ENCODE measurements at places on chromosomes 3 and 15. TPM values are rescaled to one million over a fixed set of nuclear protein-coding genes. Genes with fewer than 3 reads are reported as not detected.
A peak's percentile ranks its signal among the peaks of the same experiment; 100 is the strongest.

GRCh38 chr15:90957031-90957790 lies 2.5 kb downstream of the RCCD1 start:
- DNase-seq = no peak

DNA sequence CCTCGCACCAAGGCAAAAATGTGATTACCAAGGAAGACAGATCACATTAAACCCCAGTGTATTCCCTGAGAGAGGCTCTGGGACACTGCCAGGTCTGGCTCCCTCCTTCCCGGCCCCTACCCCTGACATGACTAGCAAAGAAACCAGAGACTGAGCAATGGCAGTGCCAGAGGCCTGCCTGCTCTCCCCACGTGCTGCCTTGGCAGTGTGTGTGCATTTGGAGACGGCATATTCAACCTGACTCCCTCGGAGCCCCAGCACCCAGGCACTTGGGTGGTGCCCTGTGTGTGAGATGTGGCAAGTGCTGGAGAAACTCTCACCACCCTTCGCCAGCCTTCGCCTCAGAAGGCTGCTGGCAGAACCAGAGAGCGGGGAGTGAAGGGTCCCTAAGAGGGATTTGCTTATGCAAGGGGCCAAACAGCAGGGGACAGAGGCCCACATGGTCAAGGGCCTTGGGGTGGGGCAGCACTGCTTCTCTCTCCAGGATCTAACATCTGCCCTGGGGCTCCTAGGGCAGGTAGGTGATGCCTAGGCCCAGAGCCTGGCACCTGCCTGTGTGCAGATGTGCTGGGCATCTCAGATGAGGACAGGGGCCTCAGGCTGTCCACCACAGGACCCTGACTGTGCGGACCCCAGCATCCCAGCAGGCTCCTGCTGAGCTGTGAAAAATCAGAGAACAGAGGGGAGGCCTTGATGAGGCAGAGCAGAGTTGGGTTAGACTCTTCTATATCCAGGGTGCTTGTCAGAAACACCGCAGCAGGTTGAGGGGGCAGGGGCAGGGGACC lies 23.6 kb upstream of the PLXNA1 start:
- no peak for DNase-seq

DNA sequence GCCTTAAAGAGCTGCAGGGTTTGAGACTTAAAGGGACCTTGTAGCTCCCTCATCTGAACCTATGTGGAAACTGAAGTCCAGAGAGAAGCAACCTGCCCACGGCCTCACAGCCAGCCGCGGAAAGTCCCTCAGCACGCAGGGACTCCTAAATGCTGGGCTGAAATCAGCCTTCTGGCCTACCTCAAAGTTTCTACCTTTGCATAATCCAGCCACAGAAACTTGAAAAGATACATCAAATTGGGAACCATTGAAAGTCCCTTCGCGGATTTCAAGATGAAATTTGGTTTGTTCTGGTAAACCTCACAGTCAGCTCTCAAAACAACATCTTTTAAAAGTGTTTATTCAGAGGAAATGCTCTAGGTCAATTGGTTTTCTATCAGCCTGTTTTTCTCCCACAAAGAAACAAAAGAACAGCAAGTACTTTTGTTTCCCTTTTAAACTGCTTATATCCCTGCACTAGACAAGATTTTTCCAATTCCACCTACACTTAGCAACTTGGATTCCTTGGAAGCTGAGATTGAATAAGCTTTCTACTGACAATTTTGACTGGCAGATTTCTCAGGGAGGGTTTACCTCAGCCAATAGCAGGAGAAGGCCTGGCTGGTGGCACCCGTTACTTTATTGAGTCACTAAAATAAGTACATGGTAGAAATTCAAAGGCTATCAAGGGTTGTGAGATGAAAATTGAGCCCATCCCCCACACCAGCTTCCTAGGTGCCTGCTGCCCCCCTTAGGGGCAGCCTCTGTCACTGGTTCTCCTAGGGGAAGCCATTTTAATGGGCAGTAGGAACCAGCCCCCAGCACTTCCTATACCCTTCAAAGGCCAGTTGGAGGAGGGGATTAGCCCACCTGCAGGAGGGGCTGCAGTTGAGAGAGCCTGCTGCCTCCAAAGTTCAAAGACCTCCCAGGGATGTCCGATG lies 171.2 kb downstream of the ADAMTS17 start:
- no peak for DNase-seq

DNA sequence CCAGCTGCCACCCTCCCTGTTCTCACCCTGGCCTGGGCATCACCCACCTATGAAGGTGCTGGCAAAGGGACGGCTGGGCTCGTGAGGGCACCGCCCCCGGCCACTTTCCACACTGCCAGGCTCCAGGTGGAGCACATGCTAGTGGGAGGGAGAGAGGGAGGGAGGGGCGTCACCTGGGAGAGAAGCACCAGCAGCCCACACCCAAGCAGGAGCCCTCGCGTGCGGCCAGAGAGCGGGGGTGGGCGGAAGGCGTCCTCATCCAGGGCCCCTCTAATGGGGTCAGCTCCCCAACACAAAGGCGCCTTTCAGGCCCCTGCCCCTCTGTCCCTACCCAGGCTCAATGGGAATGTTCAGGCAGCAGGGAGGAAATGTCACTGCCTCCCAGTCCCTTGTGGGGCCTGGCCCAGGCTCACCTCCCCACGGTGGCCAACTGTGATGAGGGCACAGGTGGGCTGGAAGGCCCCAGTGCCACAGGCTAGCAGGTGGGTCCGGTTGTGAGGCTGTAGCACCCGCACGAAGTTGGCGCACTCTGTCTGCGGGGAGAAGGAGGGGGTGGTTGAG lies 3.1 kb downstream of the SEMA3G start:
- no peak for DNase-seq

DNA sequence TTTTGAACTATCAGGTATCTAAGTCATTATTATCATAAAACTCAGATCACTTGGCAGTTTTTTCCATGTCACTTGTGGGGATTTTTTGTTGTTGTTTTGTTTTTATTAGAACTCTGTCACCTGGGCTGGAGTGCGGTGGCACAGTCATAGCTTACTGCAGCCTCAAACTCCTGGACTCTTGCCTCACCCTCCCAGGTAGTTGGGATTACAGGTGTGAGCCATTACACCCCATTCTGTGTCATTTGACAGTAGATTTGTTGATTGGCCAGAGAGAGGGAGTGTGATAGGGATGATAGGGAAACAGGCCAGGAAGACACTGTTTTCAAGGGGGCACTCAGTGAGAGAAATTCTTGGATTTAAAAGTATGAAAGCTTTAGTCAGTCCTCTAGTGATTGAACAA lies 54.7 kb upstream of the SCAANT1 start:
- no peak for DNase-seq

GRCh38 chr15:79635897-79636561 lies 203.9 kb downstream of the MINAR1 start:
- no peak for DNase-seq

Gene IFRD2
- 40.1 TPM for polyA plus RNA-seq

DNA sequence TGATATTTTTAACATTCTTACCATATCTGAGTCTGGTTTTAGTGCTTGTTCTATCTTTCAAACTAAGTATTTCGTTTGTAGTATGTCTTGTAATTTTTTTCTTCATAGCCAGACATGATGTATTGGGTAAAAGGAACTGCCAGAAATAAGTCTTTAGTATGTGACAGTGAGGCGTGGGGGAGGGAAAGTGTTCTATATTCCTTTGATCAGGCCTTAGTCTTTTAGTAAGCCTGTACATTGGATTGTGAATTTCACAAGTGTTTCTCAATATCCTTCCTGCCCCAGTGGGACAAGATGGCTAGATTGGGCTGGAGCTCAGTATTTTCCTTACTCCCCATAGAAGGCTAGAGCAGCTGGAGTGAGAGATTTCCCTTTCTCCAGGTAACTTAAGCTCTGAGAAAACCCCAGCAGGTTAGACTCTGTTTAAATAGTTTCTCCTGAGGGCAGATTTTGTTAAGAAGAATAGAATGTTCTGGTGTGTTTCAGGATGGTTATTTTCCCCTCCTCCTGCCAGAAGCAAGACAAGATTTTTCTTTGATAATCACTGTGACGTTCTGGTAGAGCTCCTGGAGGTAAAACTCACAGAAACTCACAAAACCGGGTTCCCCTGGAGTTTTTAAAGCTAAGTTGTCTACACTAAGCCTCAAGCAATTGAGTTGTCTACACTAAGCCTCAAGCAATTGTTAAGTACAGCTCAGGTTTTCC lies 140.7 kb upstream of the ARPP21 start:
- no peak for DNase-seq

Gene KY
- 50.3 TPM for polyA plus RNA-seq

DNA sequence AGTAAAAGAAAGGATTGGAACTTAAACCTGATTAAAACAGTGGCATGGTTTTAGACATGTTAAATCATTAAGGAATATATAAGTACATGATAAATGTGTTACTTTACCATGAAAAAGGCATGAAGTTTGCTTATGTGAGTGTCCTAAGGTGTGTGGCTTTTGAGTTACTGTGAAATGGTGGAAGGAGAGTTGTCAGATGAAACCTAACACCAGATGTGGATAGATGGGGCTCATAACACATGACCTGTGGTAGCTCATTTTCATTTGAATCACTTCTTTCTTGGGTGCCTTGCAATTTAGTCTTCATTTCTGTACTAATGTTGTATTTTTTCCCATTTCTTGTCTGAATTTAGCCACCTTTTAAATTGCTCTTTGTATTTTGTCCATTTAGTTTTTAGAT lies 13.0 kb downstream of the MEF2A start:
- no peak for DNase-seq

DNA sequence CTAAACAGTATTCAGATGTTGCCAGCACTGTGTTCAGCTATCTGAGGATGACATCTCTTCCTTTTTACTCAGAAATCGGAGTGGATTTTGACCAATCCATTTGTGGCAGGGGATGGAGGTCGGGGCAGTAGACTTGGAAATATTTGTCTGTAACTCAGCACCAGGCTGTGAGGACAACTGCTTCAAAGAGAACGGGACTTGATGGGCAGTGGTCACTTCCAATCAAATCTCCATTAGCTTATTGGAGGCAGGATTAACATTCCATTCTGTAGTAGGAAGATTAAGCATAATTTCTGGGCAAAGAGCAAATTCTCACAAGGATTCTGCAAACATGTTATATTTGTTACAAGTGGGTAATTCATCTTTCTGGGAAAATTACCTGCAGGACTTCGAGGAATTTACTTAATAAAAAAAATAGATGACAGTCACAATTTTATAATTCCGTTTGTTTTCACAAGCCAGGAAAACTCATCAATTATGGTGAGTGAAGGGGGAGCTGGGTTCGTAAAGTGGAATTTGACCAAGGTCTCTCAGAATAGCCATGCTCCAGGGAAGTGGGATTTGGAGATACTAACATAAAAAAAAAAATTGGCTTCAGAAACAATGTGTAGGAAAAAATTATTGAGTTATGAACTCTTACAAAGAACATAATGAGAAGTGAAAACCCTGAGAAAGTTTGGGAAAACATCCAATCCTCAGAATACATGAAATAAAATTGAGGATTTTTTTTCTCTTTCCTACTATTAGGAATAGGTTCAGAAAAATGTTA lies 18.1 kb downstream of the CRABP1 start:
- DNase-seq = peak; percentile 85

DNA sequence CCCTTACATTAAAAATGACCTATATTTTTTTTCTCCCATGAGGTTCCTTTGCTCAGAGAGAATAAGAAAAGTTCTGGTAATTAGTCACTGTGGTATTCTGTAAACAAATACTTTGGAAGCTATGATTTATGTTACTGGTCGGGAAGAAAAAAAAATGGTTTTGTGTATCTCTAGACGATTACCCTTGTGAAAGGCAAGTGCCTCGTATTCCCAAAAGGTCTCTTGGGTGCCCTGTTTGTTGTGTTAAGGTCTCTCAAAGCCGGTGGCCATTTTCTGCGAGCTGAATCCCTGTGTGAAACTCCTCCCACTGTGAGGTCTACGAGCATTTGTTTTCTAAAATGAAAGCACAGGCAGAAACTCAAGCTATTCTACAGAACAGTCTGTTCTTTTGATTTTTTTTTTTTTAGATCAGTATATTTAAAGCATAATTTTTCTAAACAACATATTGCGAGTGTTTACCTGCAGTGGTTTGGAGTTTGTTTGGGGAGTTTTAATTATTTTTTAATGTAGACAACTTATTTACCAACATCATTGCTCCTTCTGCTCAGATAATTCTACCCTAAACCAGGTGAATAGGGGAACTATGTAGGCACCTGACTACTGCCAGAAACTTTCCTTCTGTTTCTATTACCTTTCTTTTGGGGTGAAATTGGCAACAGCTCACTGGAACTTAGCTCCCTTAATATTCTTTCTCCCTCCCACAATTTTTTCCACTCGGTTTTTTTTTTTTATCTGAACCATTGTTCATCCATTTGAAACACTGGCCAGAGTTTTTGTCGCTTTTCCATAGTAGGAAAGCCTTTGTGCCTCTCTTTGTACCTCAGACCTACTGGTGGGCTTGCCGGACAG lies 44.0 kb downstream of the ZBTB38 start:
- DNase-seq = peak; percentile 70

- no peak for DNase-seq
Measured at GRCh38 chr15:36729418-36729817, 150.0 kb downstream of the CDIN1 start.

DNA sequence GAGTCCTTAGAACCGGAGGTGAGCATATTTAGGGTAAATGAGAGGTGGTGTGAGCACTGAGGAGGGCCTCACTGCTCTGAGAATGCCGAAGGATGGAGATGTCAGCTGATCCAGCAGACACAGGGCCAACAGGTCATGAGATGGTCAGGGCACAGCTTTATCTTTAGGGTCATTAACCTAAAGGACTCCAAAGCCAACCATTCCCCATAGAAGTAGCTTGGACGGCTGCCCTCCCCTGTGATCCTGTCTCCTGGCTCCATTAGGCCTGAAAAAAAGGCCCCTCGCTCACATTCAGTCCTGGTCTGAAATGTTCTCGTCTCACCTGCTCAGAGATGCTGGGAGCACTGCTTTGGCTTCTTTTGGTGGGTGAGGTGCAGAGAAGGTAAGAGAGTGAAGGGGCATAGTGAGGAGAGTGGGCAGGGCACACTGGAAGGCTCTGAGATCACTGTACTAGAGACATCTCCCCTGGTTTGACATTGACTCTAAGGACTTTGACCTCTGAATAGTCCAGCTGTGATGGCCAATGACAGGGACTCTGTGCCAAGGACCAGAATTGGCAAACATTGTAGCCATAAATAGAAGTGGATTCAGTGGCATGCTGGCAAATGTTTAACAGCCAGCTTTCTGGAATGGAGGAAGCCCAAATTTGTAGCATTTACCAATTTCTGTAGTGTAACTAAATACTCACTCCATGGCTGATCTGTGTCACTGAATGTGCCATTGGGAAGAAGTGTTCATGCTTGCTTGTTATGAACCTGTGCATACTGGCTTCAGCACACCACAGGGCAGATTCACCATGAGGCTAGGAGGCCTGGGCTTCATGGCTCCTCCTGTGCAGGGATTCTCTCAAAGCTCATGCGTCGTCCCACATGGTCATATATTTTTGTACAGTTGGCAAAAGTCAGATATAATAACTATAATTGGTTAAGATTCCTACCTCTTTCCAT lies 76.2 kb upstream of the MRPS22 start:
- no peak for DNase-seq

DNA sequence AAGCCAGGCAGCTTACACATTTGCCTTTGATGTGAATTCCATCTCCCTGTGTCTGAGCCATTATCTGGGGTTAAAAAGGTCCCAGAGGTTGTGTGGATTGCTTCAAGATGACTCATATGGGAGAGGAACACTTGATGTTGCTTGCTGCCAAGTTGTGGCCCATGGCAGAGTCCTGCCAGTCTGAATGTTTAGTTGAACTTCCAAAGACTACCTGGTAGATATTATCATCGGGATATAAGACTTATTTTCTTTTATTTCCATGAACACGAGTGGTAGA lies 85.6 kb downstream of the TJP1 start:
- DNase-seq = no peak

Gene GHSR
- not detected for polyA plus RNA-seq

Gene COL8A1
- polyA plus RNA-seq = 0.49 TPM

GRCh38 chr3:135271177-135272025 lies 476.3 kb downstream of the EPHB1 start:
- DNase-seq = no peak

Data from muscle of back (tissue), 13 donors.